ENCODE measurements at places on chromosomes 13 and 19.

DNA sequence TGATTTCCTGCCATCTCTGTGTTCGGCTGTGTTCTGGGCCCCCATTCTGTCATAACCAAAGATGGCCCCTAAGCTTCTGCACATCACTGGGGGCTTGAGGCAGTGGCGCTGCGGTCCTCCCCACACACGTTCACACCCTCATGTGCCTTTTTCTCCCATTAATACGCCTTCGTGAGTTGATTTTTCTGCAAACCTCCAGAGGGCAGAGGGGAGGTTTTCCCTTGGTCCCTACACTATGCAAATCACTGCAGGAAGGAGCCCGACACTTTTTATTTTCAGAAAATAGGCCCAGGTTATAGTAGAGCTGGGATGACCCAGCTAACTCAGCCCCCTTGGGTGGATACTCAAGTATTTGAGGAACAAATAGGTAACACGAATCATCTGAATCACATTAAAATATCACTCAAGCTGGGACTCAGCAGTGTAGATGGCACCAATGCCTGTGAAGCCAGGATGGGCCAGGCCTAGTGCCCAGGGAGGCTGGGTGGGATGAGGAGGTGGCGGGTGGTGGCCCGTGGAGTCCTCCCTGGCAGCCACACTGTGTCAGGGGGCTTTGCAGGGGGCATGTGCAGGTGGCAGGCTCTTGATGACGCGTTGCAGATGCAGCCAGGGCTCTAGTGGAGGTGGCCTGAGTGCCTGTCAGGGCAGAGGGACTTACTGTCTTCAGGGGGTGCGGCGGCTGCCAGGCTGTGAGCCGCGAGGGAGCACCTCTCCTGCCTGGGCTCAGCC lies 234.3 kb downstream of the TEX29 start:
- no peak for DNase-seq

GRCh38 chr19:8526345-8527091 lies 12.6 kb upstream of the ZNF414 start:
- DNase-seq: peak; percentile 81

- DNase-seq: no peak
Measured at GRCh38 chr13:77781808-77782207, 84.3 kb downstream of the SLAIN1 start.

DNA sequence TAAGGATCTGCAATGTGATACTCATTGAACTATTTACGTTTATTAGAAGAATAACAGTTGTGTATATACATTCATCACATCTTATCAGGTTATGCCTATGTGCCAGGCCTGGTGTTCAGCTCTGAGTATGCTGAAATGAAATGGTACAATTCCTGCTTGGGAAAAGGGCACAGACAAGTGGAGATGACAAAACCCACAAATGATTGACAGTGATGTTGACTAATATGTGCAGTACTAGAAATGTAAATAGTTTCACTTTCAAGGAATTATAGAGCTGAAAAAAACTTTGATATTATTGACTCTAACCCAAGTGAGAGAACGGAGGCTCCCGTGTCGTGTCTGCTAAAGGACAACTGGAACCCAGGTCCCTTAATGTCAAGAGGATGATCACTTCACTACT lies 386.8 kb upstream of the DACH1 start:
- no peak for DNase-seq

- no peak for DNase-seq
Measured at GRCh38 chr13:67229481-67230403, at the start of gene PCDH9. Gene PCDH9, minus strand, starts transcription at chr13:67230336. Its CDS starts 1,896 bp downstream, at chr13:67228440.

DNA sequence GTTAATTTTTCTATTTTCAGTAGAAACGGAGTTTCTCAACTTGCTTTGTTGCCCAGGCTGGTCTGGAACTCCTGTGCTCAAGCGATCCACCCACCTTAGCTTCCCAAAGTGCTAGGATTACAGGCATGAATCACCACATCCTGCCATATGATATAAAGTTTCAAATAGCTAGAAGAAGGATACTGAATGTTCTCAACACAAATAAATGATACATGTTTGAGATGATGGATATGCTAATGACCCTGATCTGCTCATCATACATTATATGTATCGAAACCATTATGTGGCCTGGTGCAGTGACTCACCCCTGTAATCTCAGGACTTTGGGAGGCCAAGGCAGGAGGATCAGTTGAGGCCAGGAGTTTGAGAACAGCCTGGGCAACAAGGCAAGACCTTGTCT lies 11.5 kb downstream of the CIB3 start:
- no peak for DNase-seq

DNA sequence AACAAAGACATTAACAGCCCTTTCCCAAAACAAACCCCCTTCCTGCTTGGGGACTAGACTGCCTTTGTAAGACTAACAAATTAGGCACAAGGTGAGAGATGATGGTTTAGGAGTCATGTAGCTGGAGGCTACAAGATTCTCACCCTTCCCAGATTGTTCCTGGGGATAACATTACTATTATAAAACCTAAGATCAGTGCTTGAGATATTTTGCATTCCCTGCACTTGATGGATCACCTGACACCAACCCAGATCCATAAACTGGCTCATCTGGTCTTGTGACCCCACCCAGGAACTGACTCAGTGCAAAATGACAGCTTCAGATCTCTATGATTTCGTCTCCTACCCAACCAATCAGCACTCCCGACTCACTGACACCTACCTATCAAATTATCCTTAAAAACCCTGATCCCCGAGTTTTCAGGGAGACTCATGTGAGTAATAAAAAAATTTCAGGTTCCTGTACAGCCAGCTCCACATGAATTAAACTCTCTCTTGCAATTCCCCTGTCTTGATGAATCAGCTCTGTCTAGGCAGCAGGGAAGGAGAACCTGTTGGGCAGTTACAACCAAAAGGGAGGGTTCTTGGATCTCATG lies 2.4 kb upstream of the ZNF616 start:
- no peak for DNase-seq

DNA sequence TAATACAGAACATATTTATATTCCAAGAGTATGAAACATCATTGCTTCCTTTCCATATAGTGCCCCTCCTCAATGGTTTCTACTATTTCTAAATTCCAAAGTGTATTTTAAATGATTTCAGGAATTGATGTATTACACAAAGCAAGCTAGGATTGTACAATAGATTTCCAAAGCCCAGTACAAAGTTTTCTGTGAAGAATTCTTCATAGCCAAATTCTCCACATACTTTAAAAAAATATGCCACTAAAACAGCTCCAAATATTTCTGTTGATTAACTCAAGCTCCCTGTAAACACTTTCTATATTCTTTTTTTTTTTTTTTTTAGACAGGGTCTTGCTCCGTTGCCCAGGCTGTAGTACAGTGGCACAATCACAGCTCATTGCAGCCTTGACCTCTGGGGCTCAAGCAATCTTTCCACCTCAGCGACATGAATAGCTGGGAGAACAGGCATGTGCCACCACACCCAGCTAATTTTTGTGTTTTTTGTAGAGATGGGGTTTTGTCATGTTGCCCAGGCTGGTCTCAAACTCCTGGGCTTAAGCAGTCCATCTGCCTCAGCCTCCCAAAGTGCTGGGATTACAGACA lies 50.6 kb downstream of the ELF1 start:
- no peak for DNase-seq

DNA sequence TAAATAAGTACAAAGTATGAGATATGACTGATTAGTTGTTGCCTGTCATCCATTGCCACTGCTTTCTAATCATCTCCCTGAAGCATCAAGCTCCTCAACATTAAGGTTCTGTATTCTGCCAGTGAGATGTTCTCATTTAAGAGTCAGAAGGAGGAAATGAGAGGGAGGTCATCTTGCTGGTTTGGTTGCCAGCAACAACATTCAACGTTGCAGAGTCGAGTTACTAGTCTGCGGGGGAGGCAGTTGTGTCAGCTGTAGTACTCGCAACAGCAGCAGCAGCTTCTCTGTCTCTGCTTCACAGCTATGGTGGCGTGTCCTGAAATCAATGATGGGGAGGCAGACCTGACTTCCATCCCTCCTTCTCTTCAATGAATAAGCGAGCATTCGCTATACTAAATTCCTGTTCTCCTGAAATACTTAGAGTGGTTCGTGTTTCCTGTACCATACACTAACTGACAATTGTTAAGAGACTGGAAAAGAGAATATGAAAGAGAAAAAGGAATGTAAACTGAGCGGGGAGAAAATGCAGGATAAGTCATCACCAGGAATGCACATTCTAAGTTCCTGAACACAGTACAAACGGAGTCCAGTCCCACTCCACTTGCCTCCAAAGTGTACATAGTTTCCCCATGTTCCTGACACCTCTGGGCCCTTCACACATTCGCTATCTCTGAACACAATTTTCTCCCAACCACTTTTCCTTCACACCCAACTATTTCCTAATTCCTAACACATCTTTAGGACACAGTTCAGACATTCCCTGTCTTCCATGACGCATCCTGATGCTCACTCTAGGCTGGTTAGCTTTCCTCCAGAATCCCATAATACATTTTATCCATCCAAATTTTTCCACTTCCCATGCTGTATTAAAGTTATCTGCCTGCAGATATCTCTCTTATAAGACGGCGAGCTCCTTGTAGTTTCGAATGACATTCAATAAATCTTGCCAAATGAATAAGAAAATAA lies 263.0 kb downstream of the KLF12 start:
- DNase-seq: no peak

- DNase-seq: no peak
Measured at GRCh38 chr19:1244693-1245451, 3.3 kb downstream of the ATP5F1D start.

- DNase-seq: no peak
Measured at GRCh38 chr13:20049558-20050473, 91.3 kb downstream of the ZMYM2 start.

DNA sequence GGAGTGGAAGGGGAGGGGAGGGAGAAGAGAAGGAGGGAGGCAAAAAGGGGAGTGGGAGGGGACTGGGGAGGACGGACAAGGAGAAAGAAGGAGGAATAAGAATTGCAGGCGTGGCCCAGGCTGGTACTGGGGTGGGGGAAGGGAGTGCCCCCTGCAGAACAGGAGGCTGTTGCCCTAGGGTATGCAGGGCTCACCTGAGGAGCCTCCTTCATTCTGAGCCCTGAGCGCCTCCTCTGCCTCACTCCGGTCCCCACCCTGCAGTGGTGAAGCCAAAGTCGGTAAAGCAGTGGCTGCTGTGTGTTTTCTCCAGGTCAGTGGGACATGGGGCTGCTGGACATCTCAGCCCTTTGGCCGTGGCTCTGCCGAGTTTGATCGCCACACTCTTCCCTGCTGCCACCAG lies 9.1 kb upstream of the CDC16 start:
- DNase-seq: no peak

DNA sequence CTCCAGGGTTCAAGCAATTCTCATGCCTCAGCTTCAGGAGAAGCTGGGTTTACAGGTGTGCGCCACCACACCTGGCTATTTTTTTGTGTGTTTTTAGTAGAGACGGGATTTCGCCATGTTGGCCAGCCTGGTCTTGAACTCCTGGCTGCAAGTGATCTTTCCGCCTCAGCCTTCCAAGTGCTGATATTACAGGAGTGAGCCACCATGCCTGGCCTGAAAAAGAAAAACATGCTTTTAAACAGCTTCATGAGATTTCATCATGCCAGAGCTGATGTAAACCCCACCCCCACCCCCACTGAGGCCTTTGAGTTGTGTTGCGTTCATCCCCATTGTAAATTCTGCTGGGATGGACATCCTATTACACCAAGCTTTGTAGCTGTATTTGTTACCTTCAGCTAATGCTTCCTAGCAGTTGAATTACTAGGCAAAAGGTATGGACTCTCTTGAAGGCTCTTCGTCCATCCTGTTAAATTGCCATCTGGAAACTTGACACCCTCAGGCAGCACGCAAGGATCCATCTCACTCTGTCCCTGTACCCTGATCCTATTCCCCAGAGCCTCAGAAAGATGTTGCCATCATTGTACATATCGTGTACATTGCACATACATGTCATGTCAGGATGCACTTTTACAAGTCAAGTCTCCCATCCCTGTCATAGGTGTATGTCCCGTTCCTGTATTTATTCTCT lies 47.3 kb downstream of the NFIX start:
- DNase-seq: no peak

DNA sequence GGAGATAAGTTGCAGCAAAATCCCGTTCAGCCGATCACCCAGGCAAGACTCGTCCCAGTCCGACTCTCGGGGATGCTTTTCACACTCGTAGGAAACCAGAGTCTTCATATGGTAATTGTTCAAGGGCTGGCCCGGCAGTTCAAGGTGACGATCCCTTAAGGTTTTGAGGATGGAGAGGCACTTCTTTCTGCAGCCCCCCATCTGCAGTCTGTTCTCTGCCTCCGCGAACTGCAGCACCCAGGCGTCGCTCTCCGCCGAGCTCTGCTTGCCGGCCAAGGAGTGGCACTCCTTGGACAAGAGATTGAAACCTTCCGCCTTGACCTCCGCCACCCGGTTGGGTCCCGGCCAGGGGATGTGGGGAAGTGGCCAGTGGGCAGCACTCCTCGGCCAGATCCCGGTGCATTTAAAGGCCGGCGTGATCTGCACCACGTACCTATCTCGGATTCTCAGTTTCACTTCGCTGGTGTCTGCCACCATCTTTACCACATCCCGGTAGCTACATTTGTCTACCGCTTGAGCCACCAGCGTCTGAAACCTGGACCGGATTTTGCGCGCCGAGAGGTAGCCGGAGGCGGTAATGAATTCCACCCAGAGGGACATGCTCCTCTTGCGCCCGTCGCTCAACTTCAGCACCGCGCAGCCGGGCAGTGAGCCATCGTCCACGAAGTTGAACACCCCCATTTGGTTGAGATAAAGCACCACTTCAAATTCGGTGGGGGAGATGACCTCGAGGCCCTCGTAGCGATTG lies 1.1 kb downstream of the MAB21L1 start:
- no peak for DNase-seq

- DNase-seq: no peak
Measured at GRCh38 chr13:99894840-99895443, 76.6 kb downstream of the ZIC5 start.

DNA sequence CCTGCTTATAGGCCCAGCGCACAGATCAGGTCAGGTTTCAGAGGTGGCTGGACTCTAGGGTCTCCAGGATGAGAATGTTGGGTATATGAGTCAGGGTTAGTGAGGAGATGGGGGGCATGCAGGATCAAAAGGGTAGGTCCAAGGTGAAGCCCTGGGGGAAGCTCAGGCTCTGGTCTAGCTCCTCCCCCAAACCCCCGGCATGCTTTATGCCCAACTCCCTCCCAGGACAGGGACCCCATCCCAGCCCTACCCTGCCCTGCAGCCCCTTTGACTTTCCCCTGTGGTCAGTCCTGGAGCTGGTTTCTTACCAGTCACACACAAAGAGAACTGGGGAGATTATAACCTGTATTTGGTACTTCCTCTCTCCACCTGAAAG lies 9.8 kb upstream of the CEACAM18 start:
- no peak for DNase-seq

DNA sequence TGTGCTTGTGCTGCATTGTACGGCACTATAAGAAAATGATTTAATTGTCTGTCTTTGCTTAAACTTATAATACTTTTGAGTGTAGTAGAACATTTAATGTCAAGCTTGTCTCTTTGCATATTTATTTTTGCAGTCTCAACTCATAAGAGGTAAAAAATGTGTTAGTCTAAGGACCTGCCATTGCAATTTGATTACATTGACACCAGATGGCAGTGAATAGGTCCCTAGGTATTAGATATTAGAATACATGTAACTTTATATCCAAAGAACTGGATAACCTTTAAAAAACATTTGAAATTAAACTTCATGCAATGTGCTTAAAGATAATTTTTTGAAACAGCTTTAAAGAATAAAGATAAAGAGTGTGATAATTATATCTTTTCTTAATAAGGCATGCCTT lies 1421.3 kb downstream of the OLFM4 start:
- DNase-seq: no peak
